ENCODE measurements at places on chromosomes 11 and 22.

DNA sequence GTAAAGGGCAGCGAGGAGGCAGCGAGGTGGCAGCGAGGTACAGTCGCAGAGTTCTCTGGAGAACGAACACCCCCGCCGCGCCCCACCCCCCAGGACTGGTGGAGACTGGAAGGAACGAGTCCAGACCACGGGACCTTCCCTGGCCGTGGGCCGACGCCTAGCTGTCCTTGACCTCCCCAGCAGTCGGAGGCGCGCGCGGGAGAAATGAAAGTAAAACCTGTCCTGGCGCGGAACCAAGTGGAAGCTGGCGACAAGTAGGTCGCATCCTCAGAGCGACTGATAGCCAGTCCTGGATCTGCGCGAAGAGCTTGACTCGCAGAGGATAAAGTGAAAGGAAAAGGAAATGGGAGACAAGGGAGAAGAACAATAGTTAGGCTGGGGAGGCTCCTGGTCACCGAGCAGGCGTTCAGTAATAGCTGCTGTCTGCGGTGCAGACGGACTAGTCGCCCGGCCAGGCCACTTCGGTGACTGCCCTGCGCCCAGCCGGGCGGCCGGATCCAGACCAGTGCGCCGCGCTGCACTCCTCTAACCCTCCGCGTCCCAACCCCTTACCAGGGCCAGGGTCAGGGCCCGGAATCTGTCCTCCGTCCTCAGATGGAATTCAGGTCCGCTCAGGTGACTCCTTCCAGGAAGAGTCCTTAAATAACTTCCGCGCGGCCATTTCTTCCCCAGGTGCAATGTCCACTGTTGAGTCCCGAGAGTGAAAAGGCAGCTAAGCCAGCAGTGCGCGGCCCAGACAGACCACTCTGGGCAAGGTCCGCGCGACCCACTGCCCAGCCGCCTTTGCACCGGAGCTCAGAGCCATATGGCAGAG is 1.9 kb upstream of the ADM start:
- DNase-seq = no peak

DNA sequence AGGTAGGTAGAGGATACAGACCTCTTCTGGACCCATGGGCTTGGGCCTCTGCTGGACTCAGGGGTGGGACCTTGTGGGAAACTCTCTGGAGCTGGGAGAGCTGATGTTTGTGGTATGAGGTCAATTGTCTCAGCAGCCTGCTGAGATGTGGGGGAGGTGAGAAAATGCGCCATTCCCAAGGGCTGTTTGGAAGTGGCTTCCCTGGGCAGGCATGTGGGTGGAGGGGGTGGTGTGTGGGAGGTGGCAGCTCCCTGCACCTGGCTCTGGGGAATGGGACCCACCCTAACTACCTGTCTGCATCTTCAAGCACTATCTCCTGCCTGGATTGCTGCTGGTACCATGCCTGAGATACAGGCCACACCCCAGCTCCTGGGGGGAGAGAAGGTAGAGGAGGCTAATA is 97.4 kb upstream of the THY1 start:
- no peak for DNase-seq

GRCh38 chr11:1223346-1224110 is 662 bp downstream of the MUC5B start:
- DNase-seq = no peak

- peak; percentile 92 for DNase-seq
Measured at GRCh38 chr22:41367039-41367679, 14.6 kb upstream of the TEF start.

DNA sequence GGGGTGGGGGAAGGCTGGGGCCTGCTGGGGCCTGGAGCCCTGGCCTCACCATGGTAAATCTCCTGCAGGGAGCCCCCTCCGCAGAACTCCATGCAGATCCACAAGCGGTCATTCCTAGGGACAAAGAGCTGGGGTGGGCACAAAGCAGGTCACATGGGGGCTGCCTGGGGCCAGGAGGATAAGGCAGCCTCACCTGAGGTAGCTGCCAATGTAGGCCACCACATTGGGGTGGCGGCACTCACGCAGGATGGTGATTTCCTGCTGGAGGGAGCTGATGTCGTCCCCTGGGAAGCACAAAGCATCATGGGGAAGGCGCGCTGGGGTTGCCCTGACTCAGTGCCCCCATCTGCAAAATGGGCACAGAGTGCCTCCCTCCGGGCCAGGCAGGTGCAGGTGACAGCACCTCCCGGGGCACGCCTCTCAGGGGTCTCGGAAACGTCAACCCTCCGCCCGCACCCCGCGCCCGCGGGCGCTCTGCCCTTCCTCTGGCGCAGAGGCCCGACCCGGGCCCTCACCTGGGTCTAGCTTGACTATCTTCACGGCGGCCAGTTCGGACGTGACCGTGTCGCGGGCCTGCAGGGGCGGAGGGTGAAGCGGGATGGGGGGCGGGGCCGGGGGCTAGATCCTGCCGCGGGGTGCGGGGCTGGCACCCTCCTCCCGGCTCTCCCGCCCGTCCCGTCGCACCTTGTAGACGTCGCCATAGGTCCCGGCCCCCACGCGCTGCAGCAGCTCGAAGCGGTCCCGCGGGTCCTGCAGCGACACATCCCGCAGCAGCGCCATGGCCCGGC is 450 bp downstream of the MAP4K2 start:
- no peak for DNase-seq

- peak; percentile 18 for DNase-seq
Measured at GRCh38 chr22:27754247-27754887, 47.2 kb downstream of the MN1 start.

DNA sequence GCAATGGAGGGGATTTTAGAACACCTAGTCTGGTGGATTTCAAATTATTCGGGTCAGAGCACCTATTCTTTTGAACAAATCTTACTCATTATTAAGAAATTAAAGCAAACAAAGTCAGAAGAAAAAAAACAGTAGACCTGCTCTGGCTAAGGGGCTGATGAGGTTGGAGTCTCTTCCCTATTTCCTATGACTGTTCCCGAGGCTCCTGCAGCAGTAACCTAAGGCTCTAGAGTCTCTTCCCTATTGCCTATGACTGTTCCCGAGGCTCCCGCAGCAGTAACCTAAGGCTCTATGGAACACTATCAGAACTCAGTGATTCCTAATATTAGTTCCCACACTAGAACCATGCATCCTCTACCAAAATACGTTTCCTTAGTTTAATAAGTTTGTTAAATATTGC is 607.9 kb downstream of the NTM start:
- DNase-seq = no peak

GRCh38 chr11:60357771-60358170 is 20.6 kb upstream of the MS4A7 start:
- DNase-seq = no peak

DNA sequence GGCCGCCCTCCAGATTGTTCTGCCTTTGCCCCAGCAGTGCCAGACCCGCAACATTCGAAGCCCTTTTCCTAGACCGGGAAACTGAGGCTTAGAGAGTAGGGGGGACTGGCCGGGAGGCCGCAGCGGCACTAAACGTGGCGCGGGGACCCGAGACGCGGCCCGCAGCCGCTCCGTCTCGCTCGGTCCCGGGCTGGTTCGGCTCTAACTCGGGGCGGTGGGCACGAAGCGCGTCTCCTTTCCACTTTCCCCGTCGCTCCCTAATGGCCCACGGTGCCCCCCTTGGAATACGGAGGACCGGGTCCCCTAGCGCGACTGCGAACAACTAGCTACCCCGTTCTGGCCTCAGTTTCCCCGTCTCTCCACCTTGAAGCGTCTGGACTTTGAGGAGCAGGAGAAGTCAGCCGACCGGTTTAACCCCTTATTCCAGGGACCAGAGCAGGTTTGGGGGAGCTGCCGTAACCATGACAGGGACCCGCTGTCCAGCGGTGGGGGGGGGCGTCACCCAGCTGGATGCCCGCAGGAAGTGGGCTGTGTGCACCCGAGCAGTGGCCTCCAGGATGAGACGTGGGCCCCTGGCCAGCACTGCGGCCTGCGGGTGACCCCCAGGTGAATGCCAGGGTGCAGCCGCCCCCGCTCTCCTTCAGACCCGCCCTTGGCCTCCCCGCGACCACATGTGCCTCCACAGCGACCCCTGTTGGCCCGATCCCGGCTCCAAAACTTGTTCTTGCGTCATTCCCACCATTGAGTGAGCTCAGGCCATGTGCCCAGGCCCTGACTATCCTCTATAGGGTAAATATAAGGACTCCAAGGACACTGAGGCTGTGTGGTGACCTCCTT is 1.1 kb downstream of the CDC42EP1 start:
- peak; percentile 63 for DNase-seq

DNA sequence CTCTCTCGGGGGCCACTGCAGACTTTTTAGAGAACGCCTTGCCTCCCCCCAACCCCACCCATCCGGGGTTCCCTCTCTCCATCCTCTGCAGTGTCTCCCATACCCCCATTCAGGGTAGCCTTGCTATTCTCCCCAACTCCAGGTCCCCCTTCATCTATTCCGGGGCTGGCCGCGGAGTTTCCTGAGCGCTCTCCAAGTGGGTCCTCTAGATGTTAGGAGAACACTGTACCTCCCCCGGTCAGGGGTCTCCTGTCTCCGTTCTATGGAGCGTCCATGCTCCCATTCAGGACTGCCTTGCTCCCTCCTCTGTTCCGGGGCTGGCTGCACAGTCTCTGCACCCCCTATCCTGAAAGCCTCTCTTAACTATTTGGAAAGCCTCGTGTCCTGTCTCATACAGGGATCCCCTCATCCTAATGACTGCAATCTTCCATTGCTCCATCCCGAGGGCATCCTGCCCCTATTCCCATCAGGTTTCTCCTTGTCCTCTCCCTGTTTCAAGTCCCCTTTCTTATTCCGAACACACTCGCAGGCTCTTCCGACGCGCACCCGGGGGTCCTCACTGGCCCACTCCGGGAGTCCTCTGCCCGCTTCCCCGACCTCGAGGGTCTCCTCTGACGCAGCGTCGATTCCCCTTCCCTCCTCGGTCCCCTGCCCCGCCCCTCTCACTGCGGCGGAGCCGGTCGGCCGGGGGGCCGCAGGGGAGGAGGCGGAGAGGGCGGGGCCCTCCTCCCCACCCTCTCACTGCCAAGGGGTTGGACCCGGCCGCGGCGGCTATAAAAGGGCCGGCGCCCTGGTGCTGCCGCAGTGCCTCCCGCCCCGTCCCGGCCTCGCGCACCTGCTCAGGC is at the start of gene NEFH:
Gene NEFH, plus strand, starts transcription at position 802 of the 845 bp plus-strand sequence. CDS start 45 bp downstream, outside the sequence.
- peak; percentile 24 for DNase-seq

DNA sequence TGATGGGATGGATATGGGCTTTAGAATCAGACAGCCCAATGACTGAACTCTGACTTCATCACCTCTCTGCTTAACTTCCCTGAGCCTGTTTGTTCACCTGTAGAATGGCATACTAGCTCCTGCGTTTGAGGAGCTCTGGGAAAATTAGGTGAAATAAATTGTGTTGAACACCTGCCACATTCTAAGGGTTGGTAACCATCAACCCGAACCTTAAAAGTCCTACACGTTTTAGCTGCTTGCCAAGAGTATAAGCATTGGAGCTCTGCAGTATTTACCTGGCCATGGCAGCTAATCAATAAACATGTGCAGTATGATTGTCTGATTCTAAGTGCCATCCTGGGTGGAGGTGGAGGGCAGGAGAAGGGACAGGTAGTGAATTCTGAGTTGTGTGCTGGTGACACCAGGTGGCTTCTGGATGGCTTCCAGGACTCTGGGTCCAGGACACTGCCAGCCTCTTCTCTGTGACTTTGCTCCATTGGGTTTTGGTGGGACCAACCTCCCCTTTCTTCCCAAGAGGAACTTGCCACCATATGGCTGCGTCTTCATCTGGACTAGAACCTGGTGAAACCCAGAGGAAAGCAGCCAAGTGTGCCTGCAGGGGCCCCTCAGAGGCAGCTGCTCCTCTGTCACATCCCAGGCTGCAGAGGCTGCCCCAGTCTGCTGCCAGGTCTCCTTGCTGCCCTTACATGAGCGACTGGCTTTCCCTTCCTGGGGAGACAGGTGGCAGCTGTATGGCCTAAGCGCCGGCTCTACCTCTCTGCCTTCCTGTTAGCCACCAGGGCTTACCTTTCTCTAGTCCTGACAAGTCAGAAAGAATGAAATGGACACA is 85.6 kb downstream of the CACNG2 start:
- no peak for DNase-seq

- no peak for DNase-seq
Measured at GRCh38 chr11:2737226-2737590, 37.4 kb upstream of the KCNQ1OT1 start.

DNA sequence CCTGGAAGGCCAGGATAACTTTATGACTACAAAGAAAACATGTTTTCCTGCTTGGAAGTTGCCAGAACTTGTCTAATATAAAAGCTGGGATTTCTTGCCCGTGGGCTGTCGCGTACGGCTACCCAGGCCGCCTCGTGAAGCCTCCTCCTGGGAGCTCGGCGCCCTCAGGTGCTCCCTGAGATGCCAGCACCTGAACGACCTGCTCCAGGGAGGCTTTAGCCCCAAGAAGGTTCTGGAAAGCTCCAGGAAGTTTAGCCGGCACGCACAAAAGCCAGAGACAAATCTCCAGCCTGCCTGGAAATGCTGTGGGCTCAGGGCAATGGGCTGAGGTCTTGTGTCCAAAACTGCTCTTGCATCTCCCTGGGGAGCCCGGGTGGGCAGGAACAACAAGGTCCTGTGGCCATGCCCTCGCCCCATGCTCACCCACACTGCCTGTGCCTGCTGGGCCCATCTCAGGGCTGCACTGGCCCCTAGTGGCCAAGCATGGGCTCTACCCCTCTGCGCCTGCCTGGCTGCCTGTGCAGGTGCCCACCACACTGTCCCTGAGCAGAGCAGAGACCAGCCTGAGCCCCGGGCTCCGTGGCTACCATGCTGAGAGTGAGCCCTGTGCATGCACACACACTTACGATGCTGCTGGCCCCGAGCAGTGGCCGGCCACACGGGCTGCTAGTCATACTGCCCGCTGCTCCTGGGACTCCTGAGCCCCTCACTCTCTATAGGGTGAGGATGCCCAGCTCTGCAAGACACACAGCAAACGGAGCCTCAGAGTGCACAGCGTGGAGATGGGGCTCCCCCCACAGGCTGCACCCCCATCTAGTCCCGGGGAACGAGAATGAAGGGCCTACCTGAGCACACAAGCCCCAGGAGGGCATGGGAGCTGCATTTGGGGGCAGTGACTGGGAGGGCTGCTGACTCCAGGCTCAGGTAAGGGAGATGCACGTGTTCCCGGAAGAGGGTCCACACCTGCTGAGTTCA is 4.9 kb upstream of the CELSR1 start:
- no peak for DNase-seq

GRCh38 chr11:5366856-5367255 is 15.5 kb downstream of the OR51B6 start:
- DNase-seq = no peak

DNA sequence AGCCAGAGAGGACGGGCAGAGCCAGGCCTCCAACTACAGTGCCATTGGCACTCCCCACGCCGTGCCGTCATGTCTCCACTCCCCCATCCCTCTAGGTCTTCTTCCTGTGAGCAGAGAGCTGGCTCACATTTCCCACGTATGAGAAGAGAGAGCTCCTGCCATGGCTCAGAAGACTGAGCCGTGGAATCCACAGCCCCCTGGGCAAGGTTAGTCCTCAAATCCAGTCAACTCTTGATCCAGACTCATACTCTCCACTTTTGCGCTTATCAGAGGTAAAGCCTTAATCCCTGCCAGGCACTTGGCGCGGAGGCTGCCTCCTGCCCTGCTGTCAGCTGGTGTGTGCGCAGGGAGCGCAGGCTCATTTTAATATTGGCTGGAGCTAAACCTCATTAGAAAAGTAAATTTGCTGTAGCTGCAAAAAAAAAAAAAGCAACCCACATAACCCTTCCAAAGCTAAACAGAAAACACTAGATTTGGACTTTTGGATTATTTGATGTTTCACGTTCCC is 4.7 kb downstream of the B3GAT1 start:
- DNase-seq = no peak
